ENCODE measurements at places on chromosomes 11 and 22. TPM values are rescaled to one million over a fixed set of nuclear protein-coding genes. Genes with fewer than 3 reads are reported as not detected.

MMP13 gene
- polyA plus RNA-seq: 0.07 TPM

OR5P2 gene
- polyA plus RNA-seq: not detected

TRPM5 gene
- 0.87 TPM for polyA plus RNA-seq

ACTN3 gene
- 0.22 TPM for polyA plus RNA-seq

MRGPRX3 gene
- not detected for polyA plus RNA-seq

OR51E1 gene
- 3.0 TPM for polyA plus RNA-seq

OR8D4 gene
- polyA plus RNA-seq: not detected

C11orf87 gene
- polyA plus RNA-seq: 0.27 TPM

LDLRAD3 gene
- 11.1 TPM for polyA plus RNA-seq

TMEM25 gene
- polyA plus RNA-seq: 57.8 TPM

ELMOD1 gene
- polyA plus RNA-seq: 0.43 TPM

- H3K27ac ChIP-seq: peak overlapping the region; percentile 88
- DNase-seq: no peak
- no peak overlapping the region for H3K4me3 ChIP-seq
- no peaks in the 10 kb centered on the region for H3K27me3 ChIP-seq
- H3K4me1 ChIP-seq: peaks cover 79% of the 10 kb centered on the region
Observed at GRCh38 chr11:73157101-73158010, 15.2 kb upstream of the FCHSD2 start.

DNA sequence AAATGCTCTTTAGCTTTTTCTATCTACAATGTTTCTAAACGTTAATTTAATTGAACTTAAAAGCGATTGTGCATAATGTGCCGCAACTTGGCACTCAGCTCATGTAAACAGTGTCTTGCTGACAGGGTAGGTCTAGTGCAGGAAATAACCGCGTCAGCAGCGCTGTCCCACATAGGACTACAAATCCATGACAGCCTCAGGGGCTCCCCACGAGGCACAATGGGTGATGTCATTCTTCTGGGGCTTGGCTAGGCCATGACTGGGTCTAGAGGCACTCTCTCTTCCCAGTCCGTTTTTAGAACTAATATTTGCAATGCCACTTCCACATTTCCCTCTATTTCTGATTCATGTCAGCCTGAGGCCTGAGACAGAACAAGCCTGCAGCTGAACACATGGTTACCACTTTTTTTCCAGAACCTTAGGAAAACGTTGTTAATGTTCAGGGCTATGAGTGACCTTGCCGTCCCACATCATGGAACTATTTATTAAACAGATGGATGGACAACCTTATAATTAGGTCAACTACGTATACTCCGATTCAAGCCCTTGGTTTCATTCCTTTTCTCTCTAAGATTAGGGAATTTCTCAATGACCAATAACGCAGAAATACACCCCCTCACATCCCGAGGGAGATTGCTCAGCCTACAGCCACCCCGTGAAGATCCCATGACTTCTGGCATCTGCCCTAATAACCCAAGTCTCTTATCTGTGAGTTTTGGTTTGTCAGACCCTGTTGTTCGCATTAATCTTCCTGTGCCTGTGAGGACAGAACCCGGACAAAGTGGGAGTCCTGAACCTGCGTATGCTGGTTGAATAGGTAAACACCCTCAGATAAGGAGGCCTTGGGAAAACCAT lies 19.4 kb upstream of the SNX32 start:
- peaks cover 35% of the 10 kb centered on the region for H3K4me1 ChIP-seq
- H3K27ac ChIP-seq: peak overlapping the region; percentile 85
- no peaks in the 10 kb centered on the region for H3K27me3 ChIP-seq

GRCh38 chr11:44726283-44727113 lies at the start of gene TSPAN18:
TSS of gene TSPAN18 (plus strand) at chr11:44726962. CDS start at chr11:44906417, 179,455 bp downstream.
- peak within 1 kb of the TSS; percentile 86 for H3K4me3 ChIP-seq
- DNase-seq: peak; percentile 81
- no peaks in the 10 kb centered on the region for H3K36me3 ChIP-seq
- no peaks in the 10 kb centered on the region for H3K27me3 ChIP-seq

DNA sequence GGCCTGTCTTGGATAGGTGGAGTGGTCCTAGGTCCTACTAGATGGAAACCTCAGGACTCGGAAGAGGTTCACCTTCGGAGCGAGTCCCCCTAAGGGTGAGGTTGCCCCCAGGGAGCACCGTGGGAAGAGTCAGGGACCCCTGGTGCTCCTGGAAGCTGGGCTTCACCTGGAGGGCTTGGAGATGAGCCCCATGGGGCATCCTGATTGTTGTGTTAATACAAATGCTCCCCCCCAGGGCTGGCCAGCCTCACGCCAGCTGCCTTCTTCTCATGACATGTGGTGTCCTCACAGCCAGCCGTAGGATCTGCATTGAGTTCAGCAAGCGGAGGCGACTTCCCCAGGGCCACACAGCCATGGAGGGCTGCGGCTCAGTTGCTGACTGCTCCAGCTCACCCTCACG lies 1487.5 kb downstream of the BRD1 start:
- no peak overlapping the region for H3K27ac ChIP-seq
- H3K27me3 ChIP-seq: peaks cover 17% of the 10 kb centered on the region
- H3K36me3 ChIP-seq: no peaks in the 10 kb centered on the region
- no peak overlapping the region for H3K4me3 ChIP-seq

DNA sequence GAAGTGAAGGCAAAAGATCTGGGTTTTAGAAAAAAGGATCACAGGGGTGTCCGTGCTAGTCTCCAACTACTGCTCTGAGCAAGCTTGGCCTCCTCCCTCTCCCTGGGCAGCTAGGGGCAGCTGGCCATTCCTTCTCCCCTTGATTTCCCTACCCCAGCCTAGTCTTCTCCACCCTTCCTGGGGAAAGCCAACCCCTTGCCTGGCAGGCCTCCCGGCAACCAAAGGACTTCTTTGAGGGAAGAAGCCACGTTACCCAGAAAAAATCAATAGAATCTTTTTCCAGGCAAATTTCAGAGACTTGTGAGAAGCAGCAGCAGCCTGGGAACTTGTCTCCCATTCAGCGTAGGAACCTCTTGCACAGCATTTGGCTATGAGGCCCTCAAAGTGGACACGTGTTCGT lies 91.5 kb downstream of the MIAT start:
- DNase-seq: no peak
- H3K27ac ChIP-seq: no peak overlapping the region
- no peaks in the 10 kb centered on the region for H3K27me3 ChIP-seq
- peaks cover 3% of the 10 kb centered on the region for H3K4me1 ChIP-seq

GRCh38 chr11:64070314-64070681 lies 34.6 kb downstream of the FLRT1 start:
- H3K4me1 ChIP-seq: peaks cover 17% of the 10 kb centered on the region
- H3K27me3 ChIP-seq: peaks cover 4% of the 10 kb centered on the region
- DNase-seq: no peak
- no peak overlapping the region for H3K4me3 ChIP-seq

DNA sequence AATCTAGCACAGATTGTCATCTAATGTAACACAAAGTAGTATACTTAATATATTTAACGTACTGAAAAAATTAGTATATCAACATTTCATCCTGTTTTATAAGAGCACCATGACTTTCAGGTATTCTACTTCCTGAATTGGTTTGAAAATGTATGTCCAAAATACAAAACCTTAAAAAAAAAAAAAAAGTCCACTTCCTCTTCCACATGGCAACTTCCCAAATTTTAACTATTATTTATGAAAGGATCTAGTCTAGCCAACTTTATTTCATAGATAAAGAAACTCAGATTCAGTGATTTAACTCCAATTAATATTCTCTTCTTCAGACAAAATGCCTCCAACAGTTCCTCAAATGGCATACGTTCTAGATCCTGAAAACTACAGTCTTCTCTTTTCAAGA lies 44.0 kb downstream of the PIK3C2A start:
- H3K27me3 ChIP-seq: no peaks in the 10 kb centered on the region
- H3K36me3 ChIP-seq: peaks cover 4% of the 10 kb centered on the region
- peaks cover 5% of the 10 kb centered on the region for H3K4me1 ChIP-seq
- no peak overlapping the region for H3K27ac ChIP-seq

GRCh38 chr11:84563356-84563755 lies 1063.8 kb downstream of the DLG2 start:
- peaks cover 10% of the 10 kb centered on the region for H3K4me1 ChIP-seq
- no peak for DNase-seq
- no peaks in the 10 kb centered on the region for H3K36me3 ChIP-seq

DNA sequence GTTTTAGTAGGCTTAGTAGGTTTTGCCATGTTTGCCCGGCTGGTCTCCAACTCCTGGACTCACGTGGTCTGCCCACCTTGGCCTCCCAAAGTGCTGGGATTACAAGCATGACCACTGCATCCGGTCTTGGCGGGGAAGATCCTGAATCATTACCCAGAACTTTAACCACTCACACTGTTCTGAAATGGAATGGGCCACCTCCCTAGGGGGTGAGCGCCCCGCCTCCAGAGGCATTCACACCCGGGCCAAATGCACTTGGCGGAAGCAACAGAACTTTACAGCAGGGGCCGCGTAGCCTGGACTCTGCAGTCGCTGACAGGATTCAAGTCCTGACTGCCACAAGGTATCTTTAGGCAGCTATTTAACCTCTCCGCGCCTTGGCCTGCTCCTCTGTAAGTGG lies 5.4 kb downstream of the CCDC86 start:
- H3K27ac ChIP-seq: no peak overlapping the region
- peaks cover 32% of the 10 kb centered on the region for H3K4me1 ChIP-seq
- H3K36me3 ChIP-seq: peaks cover 38% of the 10 kb centered on the region
- DNase-seq: no peak
- H3K4me3 ChIP-seq: no peak overlapping the region

GRCh38 chr11:46533396-46534100 lies 60.3 kb downstream of the AMBRA1 start:
- DNase-seq: no peak
- no peak overlapping the region for H3K4me3 ChIP-seq
- no peaks in the 10 kb centered on the region for H3K27me3 ChIP-seq
- H3K36me3 ChIP-seq: peaks cover 2% of the 10 kb centered on the region
- no peak overlapping the region for H3K27ac ChIP-seq

- H3K27me3 ChIP-seq: no peaks in the 10 kb centered on the region
- no peak overlapping the region for H3K27ac ChIP-seq
- H3K4me1 ChIP-seq: no peaks in the 10 kb centered on the region
- no peak for DNase-seq
Observed at GRCh38 chr22:49601614-49602321, 225.9 kb downstream of the BRD1 start.

- H3K4me1 ChIP-seq: peaks cover 26% of the 10 kb centered on the region
- H3K36me3 ChIP-seq: peaks cover 8% of the 10 kb centered on the region
- H3K27me3 ChIP-seq: no peaks in the 10 kb centered on the region
- no peak overlapping the region for H3K4me3 ChIP-seq
Observed at GRCh38 chr11:118661425-118662301, 17.8 kb downstream of the TREH start.

DNA sequence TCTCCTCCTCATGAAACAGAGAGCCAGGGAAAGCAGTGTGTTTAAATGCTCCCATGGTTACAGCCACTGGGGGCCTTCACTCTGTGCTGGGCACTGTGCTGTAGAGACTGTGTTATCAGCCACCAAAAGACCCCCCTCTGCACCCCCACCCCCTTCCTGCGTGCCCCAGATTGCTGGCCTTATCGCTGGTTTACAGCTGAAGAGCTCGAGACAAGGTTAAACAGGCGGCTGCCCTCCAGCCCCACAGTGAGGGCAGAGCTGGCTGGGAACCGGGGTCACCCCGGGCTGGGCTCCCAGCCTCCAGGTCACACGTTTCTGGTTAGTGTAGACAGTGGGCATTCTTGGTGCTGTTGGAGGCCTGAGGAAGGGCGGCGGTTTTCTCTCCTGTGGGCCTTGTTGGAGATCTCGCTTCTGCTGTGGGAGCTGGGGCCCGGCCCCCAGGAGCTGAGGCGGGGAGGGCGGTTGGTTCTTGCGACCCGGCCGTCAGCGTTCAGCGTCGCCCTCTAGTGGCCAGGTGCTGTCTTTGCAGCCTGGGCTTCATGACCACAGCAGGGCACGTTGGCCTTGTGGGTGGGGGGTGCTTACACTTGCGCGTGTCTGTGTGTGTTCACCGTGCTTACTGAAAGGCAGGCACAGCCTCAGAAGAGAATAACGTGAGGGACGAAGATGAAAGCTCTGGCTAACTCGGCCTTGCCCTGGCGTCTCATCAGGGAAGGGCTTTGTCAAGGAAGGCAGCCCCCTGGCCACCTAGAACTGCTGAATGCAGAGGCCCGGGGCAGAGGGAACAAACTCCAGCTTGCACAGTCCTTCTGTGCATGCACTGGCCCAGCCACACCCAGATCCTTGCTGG lies 40.8 kb downstream of the TBC1D22A start:
- DNase-seq: peak; percentile 62
- H3K4me1 ChIP-seq: peaks cover 11% of the 10 kb centered on the region
- no peaks in the 10 kb centered on the region for H3K27me3 ChIP-seq
- H3K4me3 ChIP-seq: no peak overlapping the region
- H3K27ac ChIP-seq: no peak overlapping the region

GRCh38 chr22:37971475-37972434 lies 12.6 kb downstream of the SOX10 start:
- no peaks in the 10 kb centered on the region for H3K4me1 ChIP-seq
- peaks cover 38% of the 10 kb centered on the region for H3K36me3 ChIP-seq
- H3K27me3 ChIP-seq: no peaks in the 10 kb centered on the region
- no peak overlapping the region for H3K4me3 ChIP-seq

GRCh38 chr11:396948-397548 lies 3.0 kb downstream of the PKP3 start:
- H3K4me3 ChIP-seq: peak overlapping the region; percentile 13
- H3K4me1 ChIP-seq: peaks cover 22% of the 10 kb centered on the region
- H3K27ac ChIP-seq: no peak overlapping the region
- H3K27me3 ChIP-seq: peaks cover 4% of the 10 kb centered on the region

- peaks cover 25% of the 10 kb centered on the region for H3K4me1 ChIP-seq
- DNase-seq: no peak
- no peak overlapping the region for H3K4me3 ChIP-seq
- no peak overlapping the region for H3K27ac ChIP-seq
Observed at GRCh38 chr11:1839924-1840779, 1.4 kb downstream of the TNNI2 start.

- peak; percentile 82 for DNase-seq
- H3K4me1 ChIP-seq: peaks cover 30% of the 10 kb centered on the region
- H3K4me3 ChIP-seq: no peak overlapping the region
- no peaks in the 10 kb centered on the region for H3K36me3 ChIP-seq
- peak overlapping the region; percentile 62 for H3K27ac ChIP-seq
- no peaks in the 10 kb centered on the region for H3K27me3 ChIP-seq
Observed at GRCh38 chr11:118012083-118012669, 26.0 kb downstream of the IL10RA start.

DNA sequence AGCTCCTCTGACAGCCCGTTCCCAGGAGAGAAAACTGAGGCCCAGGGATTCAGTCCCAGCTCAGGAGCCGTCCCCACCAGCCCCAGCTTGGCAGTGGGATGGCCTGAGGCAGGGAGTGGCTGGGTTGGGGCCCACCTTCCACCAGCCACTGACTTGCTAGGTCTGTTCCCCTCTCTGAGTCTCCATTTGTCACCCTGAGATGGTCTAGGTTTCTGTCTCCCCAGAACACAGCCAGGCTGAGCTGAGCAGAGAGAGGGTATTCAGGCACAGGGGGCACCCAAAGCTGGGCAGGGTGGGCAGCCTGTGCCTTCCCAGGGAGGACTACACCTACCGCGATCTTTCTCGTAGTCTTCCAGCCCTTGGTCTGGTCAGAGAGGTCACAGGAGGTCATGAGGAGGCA lies 95.7 kb downstream of the PDE2A start:
- no peaks in the 10 kb centered on the region for H3K36me3 ChIP-seq
- H3K27ac ChIP-seq: no peak overlapping the region
- peaks cover 4% of the 10 kb centered on the region for H3K27me3 ChIP-seq
- H3K4me3 ChIP-seq: no peak overlapping the region

GRCh38 chr22:43432883-43433415 lies 21.1 kb downstream of the MPPED1 start:
- H3K27ac ChIP-seq: no peak overlapping the region
- no peaks in the 10 kb centered on the region for H3K4me1 ChIP-seq
- no peaks in the 10 kb centered on the region for H3K36me3 ChIP-seq
- DNase-seq: no peak
- H3K27me3 ChIP-seq: peaks cover 14% of the 10 kb centered on the region
- no peak overlapping the region for H3K4me3 ChIP-seq

GRCh38 chr11:133821776-133822175 lies 23.5 kb downstream of the SPATA19 start:
- H3K27me3 ChIP-seq: no peaks in the 10 kb centered on the region
- no peak overlapping the region for H3K27ac ChIP-seq
- H3K4me3 ChIP-seq: no peak overlapping the region
- H3K4me1 ChIP-seq: no peaks in the 10 kb centered on the region
- no peaks in the 10 kb centered on the region for H3K36me3 ChIP-seq
- peak; percentile 42 for DNase-seq

Measured in large intestine (tissue), 12 donors.